ENCODE measurements at places on chromosomes 5 and 9.

DNA sequence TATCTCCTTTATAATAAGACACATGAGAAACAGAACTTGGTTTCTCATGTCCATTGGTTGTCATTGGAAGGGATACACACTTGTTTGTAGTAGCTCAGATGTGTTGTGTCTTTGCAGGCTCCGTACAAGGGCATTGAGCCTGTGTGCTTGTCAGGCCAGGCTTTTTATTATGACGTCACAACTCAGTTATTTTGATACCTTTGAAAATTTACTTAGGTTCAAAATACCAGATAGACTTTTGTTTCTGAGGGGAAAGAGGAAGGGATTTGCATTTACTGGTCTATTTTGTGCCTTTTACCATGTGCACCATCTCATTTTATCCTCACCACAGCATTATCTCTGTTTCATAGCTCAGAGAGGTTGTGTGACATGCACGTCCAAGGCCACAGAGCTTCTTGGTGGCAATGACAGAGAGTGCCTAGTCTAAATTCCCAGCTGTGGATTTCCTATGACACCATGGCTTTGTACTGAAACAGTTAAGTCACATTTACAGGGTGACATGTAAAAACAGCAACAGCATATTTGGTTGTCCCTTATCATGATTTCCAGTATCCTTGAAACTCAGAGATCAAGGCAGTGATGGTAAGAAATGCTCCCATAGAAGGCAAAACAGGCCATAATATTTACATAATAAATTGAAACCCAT lies 268.7 kb downstream of the AOPEP start:
- no peak for DNase-seq

DNA sequence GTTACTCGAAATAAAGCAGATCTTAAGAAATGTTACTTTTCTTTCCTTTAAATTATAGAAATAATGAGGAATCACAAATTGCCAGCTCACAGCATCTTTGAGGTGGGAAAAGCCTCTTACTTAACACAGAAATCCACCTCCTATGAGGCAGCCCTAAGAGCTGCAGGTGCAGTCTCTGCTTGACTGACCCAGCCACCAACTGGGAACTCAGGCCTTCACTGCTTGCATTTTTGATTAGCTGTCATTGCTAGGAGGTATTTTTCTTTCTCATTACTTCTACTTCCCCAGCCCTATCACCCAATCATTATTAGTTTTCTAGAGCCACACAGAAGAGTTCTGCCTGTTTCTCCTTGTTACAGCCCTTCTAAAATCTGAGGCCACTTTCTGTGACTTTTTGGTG lies 416.5 kb upstream of the KLF4 start:
- no peak for DNase-seq

- no peak for DNase-seq
These were observed 25.6 kb downstream of the C9orf50 start for GRCh38 chr9:129595311-129595741.

DNA sequence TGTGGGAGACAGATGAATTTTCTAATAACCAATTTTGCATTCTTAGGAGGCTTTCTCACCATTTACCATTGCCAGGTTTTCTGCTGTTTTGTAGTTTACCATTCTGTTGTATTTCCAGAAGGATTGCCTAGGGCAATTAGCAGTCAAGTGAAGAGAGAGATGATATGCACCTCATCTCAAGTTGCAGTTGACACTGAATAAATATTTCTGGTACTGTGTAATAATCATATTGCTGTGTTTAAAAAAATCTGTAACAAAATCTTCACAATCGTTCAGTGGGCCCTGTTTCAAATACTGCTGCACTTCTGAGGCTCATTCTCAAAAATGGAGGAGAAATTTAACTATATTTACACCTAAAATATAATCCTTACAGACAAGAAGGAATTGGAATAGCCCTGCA lies 706.1 kb upstream of the PTPRD start:
- no peak for DNase-seq

DNA sequence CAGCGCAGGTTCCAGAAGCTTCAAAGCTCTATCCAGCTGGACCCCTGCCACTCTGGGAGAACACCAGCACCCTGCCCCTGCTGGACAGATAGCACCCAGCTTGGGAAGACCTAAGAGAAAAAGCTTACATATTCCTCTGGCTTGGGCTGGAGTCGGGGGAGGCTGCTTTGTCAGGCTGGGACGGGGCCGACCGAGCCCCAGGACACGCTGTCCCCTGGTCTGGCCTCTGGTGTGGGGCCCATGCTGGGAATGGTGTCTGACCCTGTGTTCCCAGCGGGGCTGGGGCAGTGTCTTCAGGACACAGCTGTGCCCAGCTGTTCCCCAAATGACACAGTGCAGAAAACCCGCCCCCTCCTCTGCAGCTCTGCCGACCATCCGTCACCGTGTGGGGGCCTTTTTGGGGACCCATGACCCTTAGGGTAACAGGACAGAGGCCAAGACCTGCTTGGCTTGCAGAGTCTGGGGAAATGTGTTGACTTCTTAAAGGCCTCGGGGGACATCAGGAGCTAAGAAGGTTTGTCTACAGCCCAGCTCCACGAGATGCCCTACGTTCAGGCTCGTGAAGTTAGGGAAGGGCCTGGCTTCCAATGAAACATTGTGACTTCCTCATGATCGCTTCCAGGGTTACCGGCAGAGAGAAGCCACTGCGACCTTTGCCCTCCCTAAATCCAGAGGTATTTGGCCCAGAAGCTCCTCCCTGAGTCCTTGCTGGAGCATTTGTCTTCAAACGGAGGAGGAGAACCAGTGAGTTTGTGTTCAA lies 20.4 kb upstream of the SLC2A6 start:
- DNase-seq, result no peak

DNA sequence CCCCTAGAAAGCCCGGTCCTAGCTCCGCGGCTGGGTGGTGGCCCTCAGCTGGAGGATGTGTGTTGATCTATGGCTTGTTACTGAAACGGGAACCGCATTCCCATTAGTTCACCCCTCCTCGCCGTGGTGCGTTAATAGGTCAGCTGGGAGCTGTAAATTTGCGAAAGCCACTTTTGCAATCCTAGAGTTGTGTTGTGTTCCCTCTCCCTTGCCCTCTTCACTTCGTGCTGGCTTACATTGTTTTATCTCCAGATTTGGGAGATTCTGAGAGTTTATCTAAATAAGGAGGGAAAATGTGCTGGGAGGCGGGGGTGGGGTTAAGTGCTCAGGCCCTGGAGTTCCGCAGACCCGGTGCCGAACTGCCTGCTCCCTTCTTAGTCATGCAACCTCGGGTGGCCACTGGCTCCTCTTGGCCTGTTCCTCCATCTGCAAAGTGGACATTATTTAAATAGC lies 62.8 kb downstream of the HMCN2 start:
- DNase-seq, result no peak

GRCh38 chr9:117245175-117245829 lies 169.6 kb downstream of the ASTN2 start:
- DNase-seq, result no peak

DNA sequence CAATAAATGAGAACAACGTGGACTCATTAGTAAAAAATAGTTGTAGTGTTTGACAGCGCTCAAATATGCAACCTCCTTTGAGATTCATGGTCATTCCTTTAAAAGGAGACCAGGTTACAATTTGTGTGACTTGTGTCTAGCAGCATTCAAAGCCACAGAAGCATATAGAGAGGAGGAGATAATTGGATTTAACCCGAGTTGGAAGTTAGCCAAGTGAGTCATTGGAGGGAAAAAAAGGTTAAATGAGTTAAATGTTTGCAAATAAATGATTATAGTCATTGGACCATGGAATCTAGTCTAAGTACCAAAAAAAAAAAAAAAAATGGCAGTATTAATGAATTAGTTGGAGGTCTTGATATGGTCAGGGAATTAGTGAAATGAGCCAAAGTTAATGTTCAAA lies 90.9 kb downstream of the ITGA1 start:
- DNase-seq, result no peak

- no peak for DNase-seq
These were observed 88.7 kb downstream of the BASP1 start for GRCh38 chr5:17305964-17306725.

GRCh38 chr5:122906768-122907167 lies 61.4 kb downstream of the SNX24 start:
- no peak for DNase-seq

DNA sequence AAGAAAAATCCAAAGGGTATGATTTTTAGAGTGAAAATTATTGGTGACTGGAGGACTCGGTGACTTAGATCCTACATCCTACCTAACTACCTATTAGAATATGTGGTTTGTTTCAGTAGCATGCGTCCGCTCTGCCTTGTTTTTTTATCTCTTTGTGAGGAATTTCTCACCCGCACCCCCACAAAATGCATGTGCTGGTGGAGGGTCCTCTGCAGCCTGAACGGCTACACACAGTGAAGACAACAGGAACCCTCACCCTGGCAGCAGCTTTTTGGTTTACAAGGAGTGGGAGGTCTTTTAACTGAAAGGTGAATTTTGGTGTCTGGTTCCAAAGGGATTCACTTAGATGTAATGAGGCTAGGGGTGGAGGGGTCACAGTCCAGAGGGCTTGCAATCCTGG lies 115.5 kb downstream of the GNA14 start:
- no peak for DNase-seq

GRCh38 chr9:132244582-132245455 lies 83.0 kb downstream of the NTNG2 start:
- DNase-seq, result no peak

- DNase-seq, result no peak
These were observed 392.3 kb upstream of the RIOK2 start for GRCh38 chr5:97575322-97575721.

DNA sequence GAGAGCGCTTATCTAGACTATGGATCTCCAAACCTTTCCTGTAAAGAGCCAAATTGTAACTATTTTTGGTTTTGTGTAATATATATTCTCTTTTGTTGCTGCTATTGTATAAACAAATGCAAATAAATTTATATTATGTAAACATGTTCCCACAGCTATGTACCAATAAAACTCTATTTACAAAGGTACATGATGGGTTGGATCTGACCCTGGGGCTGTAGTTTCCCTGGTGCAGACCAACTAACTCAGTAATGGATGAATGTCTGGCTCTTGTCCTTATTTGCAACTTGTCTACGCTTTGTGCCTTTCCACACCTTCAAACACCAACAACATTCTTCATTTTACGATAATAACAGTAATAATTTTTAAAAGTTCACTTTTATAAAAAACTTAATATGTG lies 27.5 kb upstream of the SPINK14 start:
- no peak for DNase-seq

- no peak for DNase-seq
These were observed 22.9 kb upstream of the SYK start for GRCh38 chr9:90778746-90779145.
